HT-29 (cell line): ENCODE measurements at places on chromosomes 6 and 20. TPM values are rescaled to one million over a fixed set of nuclear protein-coding genes. Genes with fewer than 3 reads are reported as not detected.

The HNF4A gene
- total RNA-seq, result 63.8 and 70.7 TPM in 2 replicates

The SYNDIG1 gene
- not detected in 2 replicates for total RNA-seq

The PDE10A gene
- total RNA-seq, result 16.0 and 16.9 TPM in 2 replicates

The TUBB2B gene
- total RNA-seq, result 1.7 and 2.5 TPM in 2 replicates

The PLG gene
- not detected in 2 replicates for total RNA-seq

The PTCHD4 gene
- not detected in 2 replicates for total RNA-seq

The E2F1 gene
- 86.2 and 98.9 TPM in 2 replicates for total RNA-seq

The FAM83C gene
- 0.37 and 0.81 TPM in 2 replicates for total RNA-seq

The TINAG gene
- total RNA-seq, result 0.15 and 1.8 TPM in 2 replicates

The COL9A1 gene
- total RNA-seq, result not detected in 2 replicates

The RIPPLY2 gene
- not detected in 2 replicates for total RNA-seq

The FAM83D gene
- 88.0 and 90.6 TPM in 2 replicates for total RNA-seq

The PRRT1 gene
- total RNA-seq, result not detected in 2 replicates

The METTL24 gene
- total RNA-seq, result not detected in 2 replicates

The RNGTT gene
- total RNA-seq, result 12.9 and 14.0 TPM in 2 replicates

The LEMD2 gene
- total RNA-seq, result 42.1 and 50.2 TPM in 2 replicates

The DNAH8 gene
- total RNA-seq, result under 0.01 TPM in 1 of 2 replicates, not detected in the other

The PRL gene
- not detected in 2 replicates for total RNA-seq

The MCHR2 gene
- not detected in 2 replicates for total RNA-seq

The UNC93A gene
- 3.1 and 4.0 TPM in 2 replicates for total RNA-seq

The POM121L2 gene
- not detected in 2 replicates for total RNA-seq

The XKR7 gene
- total RNA-seq, result not detected in 2 replicates

The ECT2L gene
- not detected in 2 replicates for total RNA-seq

The LGSN gene
- total RNA-seq, result not detected in 2 replicates

The KIF6 gene
- not detected in 2 replicates for total RNA-seq

The VGLL2 gene
- total RNA-seq, result not detected in 2 replicates

The GMNN gene
- 43.3 and 47.5 TPM in 2 replicates for total RNA-seq

The BCAS4 gene
- 4.4 and 14.8 TPM in 2 replicates for total RNA-seq

The TMEM170B gene
- 0.42 and 0.56 TPM in 2 replicates for total RNA-seq

The C6orf15 gene
- 0.13 and 0.33 TPM in 2 replicates for total RNA-seq

The RIMS1 gene
- total RNA-seq, result not detected in 2 replicates

The ZHX3 gene
- total RNA-seq, result 6.0 and 7.0 TPM in 2 replicates

The TRIM15 gene
- 13.3 and 15.1 TPM in 2 replicates for total RNA-seq

The BMP7 gene
- total RNA-seq, result not detected in 2 replicates

The NKX2-2 gene
- total RNA-seq, result 0.16 TPM in 1 of 2 replicates, not detected in the other

The C6orf163 gene
- not detected in 2 replicates for total RNA-seq

The TDRD6 gene
- not detected in 2 replicates for total RNA-seq

The GLYATL3 gene
- not detected in 2 replicates for total RNA-seq

The ISM1 gene
- not detected in 2 replicates for total RNA-seq

The HLA-DQA1 gene
- total RNA-seq, result not detected in 2 replicates

The RSPO3 gene
- total RNA-seq, result not detected in 2 replicates
